ENCODE measurements at places on chromosomes 5 and 9.

DNA sequence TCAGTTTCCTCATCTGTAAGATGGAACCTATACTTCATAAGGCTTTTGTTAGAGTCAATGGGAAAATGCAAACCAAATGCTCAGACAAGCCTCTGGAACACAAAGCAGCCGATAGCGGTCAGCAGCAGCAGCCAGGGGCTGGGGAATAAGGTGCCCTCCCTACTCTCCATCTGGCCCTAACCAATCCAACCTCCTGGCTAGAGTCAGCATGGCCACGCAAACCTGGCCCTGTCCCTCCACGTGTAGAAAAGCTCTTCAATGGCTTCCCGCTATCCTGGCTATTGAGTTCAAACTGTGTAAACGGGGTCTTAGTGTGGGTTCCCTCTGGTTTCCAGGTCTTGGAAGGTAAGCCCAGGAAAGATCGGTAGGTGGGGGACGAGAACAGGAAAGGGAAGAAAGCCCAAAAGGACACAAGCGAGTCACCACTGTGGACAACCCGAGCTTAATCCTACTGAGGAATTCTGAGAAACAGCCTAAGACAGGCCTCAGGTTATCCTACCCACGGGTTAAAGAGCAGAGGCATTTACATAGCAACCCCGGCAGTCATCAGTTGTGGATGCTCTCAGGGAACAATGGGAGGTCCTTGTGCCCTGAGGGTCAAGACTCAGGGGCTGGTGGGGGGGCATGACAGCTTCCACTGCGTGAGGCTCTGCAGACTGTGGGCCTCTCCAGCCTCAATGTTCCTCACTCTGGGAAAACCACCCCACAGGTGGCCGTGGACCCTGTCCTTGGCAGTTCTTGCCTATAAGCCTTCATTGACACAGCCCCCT, 30.9 kb downstream of the FABP6 start:
- no peak for DNase-seq

GRCh38 chr5:1910081-1910760, 27.5 kb upstream of the IRX4 start:
- no peak for DNase-seq

DNA sequence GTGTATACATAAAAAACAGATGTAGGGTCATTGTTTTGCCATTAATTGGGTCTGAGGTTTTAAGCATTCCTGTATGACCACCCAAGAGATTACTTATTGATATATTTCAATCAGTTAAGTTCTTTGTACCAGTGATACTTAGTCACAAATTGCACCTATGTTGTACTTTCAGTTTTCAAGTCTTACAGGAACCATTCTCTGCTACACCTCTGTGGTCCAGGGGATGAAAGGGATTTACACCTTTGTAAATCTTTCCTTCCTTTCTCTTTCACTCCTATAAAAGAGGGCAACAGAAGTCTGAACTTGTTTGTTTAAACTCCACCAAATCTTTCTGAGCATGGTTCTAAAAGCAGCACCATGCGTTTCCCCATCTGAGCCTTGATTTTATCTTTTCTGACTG, 86.1 kb downstream of the DEPDC1B start:
- DNase-seq = no peak

DNA sequence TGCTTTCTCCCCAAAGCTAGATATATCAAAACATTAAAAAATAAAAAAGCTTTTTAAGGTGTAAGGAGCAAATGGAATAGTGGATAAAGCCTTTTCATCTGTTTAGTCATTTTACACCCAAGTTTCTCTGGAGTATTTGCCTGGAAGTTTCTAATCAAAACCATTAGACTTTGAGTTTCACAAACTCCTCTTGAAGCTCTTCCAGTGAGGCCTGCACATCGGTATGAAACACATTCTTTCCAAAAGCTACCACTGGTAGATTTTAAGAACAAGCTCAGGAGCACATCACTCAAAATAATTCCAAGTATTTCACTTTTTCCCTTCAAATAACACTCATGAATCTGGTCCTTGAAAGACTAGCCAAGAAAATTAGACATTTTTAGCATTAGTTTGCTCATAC, 5.7 kb downstream of the TRIM52 start:
- no peak for DNase-seq

DNA sequence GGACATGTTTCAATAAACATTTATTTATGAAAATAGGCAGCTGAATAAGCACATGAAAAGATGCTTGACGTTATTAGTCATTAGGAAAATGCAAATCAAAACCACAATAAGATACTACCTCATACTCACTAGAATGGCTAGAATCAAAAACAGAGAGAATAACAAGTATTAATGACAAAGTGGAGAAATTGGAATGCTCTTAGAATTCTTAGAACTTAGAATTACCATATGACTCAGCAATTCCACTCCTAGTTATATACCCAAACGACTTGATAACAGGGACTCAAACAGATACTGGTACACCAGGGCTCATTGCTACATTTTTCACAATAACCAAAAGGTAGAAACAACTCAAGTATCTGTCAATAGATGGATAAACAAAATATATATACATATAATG, 15.1 kb upstream of the TRIM36 start:
- no peak for DNase-seq

GRCh38 chr9:35728041-35728971, 3.7 kb downstream of the TLN1 start:
- DNase-seq = no peak

GRCh38 chr9:2243666-2244555, 228.8 kb downstream of the SMARCA2 start:
- no peak for DNase-seq

DNA sequence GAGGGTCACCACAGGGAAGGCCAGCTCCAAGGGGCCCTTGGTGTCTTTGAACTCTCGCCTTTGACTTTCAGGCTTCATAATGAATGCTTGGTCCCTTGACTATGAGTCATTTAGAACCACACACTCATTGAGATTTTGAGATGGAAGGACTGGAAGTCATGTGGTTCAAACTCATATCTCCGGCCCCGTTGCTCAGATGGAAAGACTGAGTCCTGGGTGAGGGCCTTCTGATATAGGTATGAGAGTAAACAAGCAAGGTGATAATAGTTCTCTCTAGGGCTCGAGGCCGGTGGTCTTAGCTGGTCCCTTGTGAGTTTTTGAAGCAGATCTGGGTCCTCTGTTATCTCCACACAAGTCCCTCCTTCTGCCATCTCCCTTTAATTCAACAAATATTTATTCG, 210.6 kb downstream of the PAX5 start:
- DNase-seq = no peak

- DNase-seq = no peak
Observed at GRCh38 chr9:135879237-135879601, 28.1 kb downstream of the CAMSAP1 start.

DNA sequence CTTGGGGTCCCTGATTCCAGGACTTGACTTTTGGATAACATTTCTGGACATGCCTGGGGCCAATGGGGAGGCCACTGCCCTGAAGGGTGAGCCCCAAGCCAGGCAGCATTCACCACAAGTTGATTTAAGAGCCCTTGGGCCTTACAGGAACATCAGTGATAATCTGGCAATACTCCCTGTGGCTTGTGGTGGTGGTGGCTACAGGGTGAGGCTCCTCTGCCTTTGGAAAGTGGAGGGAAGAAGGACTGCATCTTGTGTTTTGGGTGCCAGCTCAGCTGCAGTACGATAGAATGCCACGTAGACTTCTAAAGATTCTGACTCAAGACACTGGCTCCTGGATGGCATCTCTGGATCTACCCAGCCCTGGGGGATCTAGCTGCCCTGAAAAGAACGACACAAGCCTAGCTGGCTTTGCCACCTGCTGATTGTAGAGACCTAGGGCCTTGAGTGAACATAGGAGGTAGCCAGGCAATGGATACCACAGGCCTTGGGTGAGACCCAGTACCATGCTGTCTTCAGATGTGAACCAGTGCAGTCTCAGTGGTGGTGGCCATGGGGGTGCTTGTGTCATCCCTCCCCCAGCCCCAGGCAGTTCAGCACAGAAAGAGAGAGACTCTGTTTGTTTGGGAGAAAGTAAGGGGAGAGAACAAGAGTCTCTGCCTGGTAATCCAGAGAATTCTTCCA, 79.0 kb upstream of the DAP start:
- DNase-seq = no peak

Measured in memory B cell (primary cell).